ENCODE measurements at places on chromosomes 3 and 15.

- DNase-seq: no peak
Observed at GRCh38 chr15:34644061-34644460, 60.6 kb upstream of the GOLGA8B start.

- DNase-seq: no peak
Observed at GRCh38 chr15:90099868-90100831, 2.1 kb downstream of the IDH2 start.

DNA sequence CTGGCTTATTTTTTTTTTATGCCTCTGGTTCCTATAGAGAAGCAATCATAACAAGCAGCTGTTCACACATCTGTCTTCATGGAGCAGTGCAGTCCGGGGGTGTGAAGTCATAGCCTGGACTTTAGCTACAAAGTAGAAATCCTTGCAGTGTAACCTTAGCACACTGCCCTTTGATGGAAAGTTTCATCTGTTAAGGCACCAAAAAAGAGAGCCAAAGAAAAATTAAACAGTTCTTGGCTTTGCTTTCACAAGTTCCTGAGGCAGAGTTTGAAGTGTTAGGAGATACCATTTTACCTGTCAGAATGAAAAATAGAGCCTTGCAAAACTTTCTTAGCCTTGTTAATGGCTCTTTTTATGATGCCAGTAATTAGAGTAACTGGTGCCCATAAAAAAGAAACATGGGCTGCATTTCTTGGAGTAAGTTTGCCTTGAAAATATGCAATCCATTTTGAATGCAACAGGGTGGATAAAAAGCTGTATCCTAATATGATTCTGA lies 84.1 kb downstream of the PIK3R4 start:
- DNase-seq: no peak

DNA sequence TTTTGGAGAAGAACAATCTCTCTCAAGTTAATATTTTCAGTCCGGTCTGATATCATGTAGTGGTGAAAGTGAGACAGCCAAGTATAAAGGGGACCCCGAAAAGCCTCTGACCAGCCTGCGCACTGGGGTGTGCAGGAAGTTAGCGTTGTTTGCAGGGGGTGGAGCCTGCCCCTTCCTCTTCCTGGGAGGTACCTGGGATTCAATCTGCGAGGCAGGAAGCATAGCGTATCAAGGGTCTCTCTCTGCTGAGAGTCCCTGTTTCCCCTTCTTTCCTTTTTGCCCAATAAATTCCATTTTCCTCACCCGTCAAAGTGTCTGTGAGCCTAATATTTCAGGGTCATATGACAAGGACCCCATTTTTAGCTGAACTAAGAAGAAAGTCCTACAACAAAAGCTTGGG lies 44.8 kb upstream of the CBLB start:
- no peak for DNase-seq

DNA sequence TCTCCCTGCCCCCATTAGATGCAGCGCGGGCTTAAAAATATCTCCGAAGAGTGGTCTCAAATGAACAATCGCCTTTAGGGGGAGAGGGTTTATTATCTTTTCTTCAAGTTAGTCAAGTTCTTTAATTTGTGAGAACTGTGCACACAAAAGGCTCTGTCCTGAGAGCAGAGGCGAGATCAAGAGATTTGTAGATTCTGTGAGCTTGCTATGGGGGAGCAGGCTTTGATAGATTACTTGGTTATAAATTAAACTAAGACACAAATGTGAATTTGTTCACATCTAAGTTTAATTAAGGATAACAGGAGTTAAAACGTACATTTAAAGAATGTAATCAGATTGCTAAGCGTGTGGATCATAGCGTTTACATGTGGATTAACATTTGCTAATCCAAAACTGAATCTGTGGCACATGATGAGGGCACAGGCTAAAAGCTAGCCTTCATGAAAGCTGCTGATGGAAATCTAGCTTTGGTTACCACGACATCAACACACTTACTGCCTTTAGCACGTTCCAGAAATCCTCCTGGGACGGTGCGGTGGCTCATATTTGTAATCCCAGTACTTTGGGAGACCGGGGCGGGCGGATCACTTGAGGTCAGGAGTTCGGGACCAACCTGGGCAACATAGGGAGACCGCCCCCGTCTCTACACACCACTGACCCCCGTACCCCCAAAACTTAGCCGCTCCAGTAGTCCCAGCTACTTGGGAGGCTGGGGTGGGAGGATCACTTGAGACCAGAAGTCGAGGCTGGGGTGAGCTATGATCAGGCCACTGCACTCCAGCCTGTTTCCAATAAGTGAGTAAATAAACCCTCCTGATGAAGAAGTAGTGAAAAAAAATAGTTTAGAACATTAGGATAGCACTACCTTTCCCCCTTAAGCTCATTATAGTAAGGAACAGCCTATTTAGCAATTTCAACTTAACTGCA lies 1.0 kb upstream of the PRTG start:
- DNase-seq: no peak

DNA sequence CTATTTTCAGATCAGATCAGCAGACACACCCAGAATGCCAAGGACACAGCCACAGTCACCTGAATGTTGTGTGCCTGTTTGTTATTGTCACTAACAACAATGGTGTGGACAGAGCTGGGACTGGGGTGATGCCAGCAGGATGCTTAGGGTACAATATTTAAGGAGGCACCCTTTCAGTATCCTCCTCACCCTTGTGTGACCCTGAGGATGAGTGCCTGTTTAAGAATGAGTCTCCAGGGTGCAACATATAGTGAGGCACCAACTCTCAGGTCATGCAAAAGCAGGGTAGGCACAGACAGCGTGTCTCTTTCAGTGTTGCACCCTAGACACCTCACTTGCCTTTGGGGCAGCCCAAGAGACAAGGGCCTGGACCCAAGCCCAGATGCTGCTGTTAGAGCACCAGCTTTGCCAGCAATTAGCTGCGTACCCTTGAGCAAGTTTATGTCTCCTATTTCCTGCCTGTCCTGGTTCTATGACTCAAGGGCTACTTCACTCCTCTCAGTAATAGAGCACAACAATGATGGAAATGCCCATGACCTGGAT lies 122.6 kb downstream of the AQP9 start:
- no peak for DNase-seq

GRCh38 chr3:182276512-182276911 lies 516.8 kb upstream of the ATP11B start:
- DNase-seq: no peak

- DNase-seq: no peak
Observed at GRCh38 chr3:195760345-195761122, 39.8 kb downstream of the MUC20 start.

DNA sequence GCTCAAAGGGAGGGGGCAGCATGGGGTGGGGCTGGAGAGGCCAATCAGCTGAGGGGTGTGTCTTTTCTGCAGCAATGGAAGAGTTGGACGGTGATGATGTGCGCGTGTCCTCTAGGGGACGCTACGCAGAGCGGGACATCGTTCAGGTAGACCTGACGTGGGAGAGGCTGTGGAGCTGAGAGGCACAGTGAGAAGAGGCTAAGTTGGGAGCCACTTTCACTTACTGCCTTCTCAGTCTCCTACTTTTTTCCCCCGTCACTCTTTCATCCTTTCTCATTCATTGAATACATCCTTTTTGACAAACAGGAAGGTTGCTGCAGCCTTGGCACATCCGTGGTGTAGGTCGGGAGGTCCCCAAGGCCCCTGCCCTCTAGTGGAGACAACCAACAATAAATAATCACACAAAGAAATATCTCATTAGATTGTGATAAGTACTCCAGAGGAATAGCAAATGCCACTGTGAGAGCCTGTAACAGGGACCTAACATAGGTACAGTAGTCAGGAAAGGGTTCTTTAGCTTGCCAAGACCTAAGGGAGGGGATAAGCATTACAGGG lies 4.4 kb upstream of the BRPF1 start:
- DNase-seq: peak; percentile 25

GRCh38 chr15:84821501-84822021 lies 4.4 kb downstream of the ALPK3 start:
- no peak for DNase-seq

GRCh38 chr3:59391131-59391530 lies 341.3 kb upstream of the CFAP20DC start:
- DNase-seq: no peak

- no peak for DNase-seq
Observed at GRCh38 chr3:66452303-66453011, 48.4 kb downstream of the LRIG1 start.

DNA sequence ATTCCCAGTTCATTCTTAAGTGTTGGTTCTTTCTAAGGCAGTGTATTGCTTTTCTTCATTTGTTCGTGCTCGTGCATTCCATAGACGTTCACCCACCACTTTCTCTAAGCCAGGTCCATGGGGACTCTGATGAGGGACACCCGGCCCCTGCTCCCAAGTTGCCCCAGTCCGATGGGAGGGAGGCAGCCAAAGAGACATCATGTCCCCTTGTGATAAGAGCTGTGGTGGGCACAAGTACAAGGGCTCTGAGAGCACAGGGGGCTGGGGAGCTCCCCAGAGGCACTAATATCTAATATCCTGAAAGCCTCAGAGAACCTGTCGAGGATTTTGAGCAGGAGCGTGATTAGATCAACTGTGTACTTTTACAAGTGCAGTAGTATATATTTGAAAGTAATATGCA lies 6.3 kb downstream of the SPSB4 start:
- no peak for DNase-seq

DNA sequence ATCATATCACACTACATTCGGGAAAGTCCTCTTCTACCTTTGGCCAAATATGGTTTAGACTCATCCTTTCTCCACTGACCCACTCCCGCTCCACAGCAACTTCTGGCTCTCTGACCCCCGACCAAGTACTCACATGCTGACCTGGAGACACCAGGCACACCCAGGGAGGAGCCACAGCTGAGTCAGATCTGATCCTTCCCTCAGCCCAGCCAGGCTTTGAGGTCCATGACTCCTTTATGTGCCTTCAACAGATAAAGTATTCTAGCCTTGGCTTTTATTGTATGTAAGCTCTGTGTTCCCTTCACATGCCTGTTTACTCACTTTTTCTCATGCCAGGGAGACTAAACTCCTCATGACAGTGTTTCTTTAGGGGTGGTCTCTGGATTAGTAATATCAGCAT lies 166.9 kb upstream of the UMPS start:
- DNase-seq: no peak

DNA sequence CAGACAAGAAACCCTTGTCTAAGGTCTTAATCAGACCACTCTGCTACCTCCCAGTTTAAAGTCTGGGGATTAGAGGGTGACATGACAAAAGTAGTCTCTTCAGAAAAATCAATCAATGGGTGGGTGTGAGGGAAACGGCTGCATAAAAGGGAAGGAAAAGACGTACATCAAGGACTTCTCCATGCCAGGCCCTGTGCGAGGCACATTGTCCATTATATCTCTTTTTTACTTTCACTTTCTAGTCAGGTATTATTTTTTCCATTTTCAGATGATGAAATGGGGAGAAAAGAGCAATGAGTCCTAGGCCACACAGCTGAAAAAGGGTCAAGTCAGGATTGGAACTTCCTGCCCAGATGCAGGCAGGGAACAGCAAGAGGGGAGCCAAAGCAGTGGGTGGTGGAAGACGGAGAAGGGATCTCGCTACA lies 4.6 kb upstream of the CX3CR1 start:
- DNase-seq: no peak

GRCh38 chr15:67242708-67243111 lies 11.8 kb downstream of the AAGAB start:
- DNase-seq: no peak

- no peak for DNase-seq
Observed at GRCh38 chr15:101692801-101693598, 31.3 kb downstream of the TARS3 start.

DNA sequence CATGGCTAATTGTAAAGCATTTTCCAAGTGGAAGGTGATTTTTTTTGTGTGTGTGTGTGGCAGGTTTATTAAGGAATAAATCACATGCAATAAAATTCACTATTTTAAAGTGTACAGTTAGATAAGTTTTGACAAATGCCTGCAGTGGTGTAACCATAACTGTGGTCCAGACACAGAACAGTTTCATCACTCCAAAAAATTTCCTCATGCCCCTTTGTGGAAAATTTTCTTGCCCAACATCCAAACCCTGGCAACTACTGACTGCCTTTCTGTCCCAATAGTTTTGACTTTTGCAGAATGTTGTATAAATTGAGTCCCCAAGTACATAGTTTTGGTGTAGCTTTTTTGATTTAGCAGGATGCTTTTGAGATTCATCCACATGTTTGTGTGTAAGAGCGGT lies 135.1 kb upstream of the KLHL25 start:
- DNase-seq: no peak

DNA sequence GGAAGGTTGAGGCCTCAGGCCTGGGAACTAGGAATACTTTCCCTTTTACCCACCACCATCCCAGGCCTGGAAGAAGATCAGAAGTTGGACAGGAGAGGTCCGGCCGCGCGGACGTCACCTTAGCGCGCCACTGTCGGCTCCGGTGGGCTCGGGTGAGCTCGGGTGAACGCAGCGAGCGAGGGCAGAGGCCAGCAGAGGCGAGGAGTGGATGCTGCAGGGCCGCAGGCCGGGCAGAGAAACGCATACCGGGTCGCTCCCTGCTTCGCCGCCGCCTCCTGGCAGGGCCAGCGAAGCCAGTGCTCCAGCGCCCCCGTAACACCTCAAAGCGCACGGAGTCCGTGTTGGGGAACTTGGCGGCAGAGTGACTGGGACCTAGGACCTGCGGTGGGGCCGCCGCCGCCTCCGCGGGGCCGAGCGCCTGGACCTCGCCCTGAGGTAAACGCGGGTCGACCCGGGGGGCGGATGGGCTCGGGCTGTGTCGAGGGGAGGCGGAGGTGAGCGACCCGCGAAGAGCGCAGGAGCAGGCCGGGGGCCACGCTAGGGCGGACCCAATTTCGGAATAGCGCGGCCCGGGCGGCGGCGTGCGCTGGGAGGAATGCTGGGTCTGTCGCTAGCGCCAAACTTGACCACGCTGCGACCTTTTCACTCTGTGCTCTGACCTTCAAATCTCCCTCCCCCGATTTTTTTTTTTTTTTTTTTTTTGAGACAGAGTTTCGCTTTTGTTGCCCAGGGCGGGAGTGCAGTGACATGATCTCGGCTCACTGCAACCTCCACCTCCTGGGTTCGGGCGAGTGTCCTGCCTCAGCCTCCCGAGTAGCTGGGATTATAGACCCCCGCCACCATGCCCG lies 1.6 kb downstream of the CYP11A1 start:
- DNase-seq: no peak

DNA sequence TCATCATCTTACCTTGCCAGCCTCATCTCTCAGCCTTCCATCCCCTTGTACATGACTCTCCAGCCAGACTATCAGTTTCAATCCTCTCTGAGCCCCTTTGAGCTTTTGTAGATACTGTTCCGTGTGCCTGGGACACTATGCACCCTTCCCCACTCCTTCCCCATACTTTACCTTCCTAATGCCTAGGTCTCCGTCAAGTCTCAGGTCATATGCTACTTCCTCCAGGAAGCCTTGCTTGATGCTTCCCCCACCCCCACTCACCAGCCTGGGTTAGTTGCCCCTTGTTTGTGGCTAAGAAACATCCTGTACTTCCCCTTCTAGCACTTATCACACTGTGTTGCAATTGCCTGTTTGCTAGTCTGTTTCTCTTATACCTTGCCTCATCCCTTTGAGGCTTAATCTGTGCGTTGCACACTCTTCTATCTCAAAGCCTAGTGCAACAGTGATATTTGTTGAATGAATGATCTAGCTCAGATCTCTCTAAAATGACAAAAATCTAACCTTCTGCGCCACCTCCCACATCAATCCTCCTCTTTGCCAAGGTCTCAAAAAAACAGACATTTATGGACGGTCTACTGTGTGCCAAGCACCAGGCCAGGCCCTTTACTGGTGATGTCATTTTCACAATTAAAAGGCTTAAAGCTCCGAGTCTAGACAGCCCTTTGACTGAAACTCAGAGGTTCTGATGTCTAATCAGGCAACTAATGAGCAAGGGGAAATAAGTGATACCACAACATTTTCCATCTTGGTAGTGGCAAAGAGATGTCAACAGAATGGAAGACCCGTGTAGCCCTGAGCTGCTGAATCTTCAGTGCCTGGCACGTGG lies 6.5 kb upstream of the USP3 start:
- DNase-seq: peak; percentile 54

Data from activated T-helper 1 cell treated with anti-CD3 and anti-CD28 coated beads, Interleukin-2, amount 50 U/mL, for 16 hours (primary cell).